ENCODE measurements at places on chromosomes 5 and 9.

- no peak for DNase-seq
Observed at GRCh38 chr5:169511708-169512107, 71.9 kb upstream of the SPDL1 start.

GRCh38 chr5:115351356-115352195 is 55.1 kb upstream of the CCDC112 start:
- DNase-seq, result no peak

DNA sequence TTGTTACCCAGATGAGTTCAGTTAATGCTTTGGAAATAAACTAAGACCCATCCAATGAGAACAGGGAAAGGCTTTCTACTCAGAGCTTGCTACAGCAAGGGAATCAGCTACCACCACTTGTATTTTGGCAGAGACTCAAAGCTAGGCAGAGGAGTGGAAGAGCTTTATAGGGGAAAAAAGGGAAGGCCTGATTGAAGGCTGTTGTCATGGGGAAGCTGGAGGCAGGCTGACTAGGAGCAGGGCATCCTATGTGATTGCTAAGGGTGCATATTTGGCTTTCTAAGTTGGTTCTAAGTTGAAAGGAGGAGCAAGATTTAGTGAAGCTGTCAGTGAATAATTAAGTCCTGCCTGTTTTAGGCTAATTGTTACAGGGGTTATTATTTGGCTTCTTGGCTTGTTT is 115.5 kb downstream of the PTTG1 start:
- DNase-seq, result no peak

- no peak for DNase-seq
Observed at GRCh38 chr5:142053426-142054151, 40.8 kb upstream of the GNPDA1 start.

GRCh38 chr5:175457466-175457865 is 13.5 kb upstream of the DRD1 start:
- no peak for DNase-seq

GRCh38 chr9:132556714-132557113 is 25.7 kb upstream of the BARHL1 start:
- no peak for DNase-seq

GRCh38 chr5:170479484-170479883 is 24.3 kb upstream of the KCNIP1 start:
- DNase-seq, result no peak

GRCh38 chr5:92916036-92916435 is 665.0 kb downstream of the NR2F1-AS1 start:
- DNase-seq, result no peak

- DNase-seq, result no peak
Observed at GRCh38 chr5:87298692-87299362, 31.1 kb downstream of the RASA1 start.

DNA sequence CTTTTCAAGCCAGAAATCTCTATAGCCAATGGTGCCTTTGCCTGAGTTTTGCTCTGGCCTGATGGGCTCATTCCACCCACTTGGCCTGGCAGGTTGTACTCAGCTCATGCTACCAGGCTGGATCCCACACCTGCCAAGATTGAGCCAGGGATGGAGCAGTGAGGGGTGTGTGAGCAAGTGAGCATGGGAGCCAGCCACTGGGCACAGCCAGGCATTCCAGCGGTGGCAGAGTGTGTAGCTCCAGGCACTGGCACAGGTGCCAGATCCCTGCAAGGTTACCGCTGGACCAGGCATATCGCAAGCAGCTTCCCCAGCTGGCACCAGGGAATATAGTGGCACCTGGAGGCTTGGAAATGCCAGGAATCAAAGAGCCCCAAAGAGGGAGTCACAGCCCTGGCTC is 2395.6 kb upstream of the C9orf72 start:
- DNase-seq, result no peak

DNA sequence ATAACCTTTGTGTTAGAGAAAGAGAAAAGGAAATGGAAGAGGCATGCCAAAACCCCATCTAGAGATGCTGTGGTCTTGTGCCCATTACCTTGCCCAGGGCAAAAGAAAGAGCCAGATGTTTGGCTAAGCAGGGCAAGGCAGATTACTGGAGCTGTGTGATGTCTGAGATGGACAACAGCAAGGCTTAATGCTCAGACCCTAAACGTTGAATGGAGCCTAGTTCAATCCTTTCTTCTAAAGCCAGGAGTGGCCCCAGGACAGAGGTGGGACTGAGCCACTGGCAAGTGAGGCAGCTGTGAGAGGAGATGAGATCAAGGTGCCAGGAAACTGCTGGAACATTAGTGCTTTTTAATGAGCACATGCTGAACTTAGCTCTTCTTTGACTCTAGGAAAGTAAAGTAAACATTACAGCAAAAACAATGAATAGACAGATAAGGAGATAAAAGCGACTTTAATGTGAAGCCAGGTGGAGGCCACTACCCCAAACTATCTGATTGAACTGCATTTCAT is 143.0 kb upstream of the EGFLAM start:
- DNase-seq, result no peak

- DNase-seq, result no peak
Observed at GRCh38 chr5:133783481-133783880, 171.1 kb upstream of the FSTL4 start.

- DNase-seq, result no peak
Observed at GRCh38 chr9:77440057-77440456, 208.1 kb downstream of the GNA14 start.

DNA sequence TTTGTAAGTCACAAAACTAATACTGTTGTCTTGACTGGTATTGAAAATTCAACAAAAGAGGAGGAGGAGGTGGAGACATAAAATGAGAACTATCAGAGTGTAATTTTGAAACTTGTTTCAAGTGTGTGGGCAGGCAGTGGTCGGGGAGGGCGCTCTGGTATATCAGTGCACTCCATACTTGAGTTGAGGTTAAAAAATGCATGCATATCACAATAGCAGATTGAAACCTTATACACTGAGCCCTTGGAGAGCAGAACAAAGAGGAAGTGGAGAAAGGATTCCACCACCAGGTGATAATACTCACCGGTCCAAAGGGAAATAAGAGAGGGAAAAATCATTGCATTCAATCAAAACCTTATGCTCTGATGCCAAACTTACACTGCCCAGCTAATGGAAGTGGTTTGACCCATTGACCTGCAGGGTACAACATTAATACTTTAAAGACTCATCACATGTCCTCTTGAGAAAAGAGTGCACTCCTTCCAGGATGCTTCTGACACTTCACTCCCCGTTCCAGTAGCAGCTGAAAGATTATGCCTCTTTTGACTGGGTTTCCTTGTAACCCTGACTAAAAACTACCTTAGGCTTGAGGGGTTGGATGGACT is 79.5 kb upstream of the FAM169A start:
- no peak for DNase-seq

GRCh38 chr5:15574806-15575325 is 74.9 kb downstream of the FBXL7 start:
- no peak for DNase-seq

DNA sequence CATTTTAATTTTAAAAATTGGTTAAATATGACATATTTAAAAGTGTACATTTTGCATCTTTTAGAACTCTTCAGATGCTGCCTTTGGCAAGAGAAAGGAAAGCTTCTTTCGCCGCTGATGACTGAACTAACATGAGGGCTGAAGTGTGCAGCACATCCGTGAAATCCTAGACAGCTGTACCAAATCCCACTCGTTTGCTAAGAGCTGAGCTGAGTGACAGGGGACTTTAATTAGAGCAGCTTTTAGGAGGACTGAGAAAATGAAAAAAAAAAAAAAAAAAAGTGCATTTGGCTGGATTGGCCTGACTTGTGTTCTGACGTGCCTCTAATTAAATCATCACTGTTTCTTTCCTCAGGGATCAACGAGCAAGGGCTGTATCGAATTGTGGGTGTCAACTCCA is 271.3 kb downstream of the ARHGAP26 start:
- DNase-seq, result no peak

DNA sequence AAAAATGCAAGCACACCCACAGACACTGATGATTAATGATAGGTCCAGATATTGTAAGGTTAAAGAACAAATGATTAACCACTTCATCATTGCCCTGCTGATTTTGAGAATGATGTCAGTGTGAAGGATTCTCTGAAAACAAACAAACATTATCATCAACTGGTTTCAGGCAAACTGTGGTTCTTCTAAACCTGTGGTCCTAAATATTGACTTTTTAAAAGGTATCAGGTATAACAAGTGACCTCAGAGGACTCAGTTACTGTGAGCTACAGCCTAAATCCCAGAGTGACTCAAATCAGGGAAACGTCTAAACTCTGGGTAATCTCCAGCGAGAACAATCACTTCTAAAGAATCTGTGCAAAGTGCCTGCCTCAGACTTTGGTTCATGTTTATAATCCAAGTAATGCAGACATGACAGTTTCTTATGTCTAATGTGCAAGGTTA is 172.3 kb upstream of the CDH6 start:
- no peak for DNase-seq

GRCh38 chr5:152546493-152546892 is 141.4 kb upstream of the NMUR2 start:
- DNase-seq, result no peak

DNA sequence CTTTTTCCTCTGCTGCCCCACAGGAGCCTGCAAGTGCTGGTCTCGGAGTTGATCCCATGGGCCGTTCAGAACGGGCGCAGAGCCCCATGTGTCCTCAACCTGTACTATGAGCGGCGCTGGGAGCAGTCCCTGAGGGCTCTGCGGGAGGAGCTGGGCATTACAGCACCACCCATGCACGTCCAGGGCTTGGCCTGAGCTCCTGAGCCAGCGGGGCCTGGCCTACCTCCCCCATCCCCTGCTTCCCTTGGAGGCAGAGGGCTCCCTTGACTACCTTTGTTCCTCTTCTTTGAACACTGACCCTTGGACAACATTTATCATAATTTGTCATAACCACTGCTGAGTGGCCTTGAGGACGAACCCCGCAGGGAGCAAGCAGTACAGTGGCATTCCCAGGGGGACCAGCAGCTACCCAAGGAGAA is 6.9 kb upstream of the SLC27A4 start:
- DNase-seq, result no peak

DNA sequence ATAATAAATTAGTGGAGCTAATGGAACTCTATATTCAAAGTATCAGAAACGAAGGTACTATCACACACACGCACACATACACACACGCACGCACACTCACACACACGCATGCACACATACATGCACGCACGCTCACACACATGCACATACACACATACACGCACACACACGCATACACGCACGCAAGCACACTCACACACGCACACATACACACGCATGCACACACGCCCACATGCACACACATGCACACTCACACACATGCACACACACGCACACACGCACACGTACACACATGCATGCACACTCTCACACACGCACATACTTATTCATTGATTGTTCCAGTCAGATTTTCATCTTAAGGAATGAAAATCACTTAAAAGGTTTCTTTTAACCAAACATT is 69.8 kb upstream of the ICE1 start:
- DNase-seq, result no peak

GRCh38 chr9:2109069-2109650 is 94.0 kb downstream of the SMARCA2 start:
- no peak for DNase-seq

DNA sequence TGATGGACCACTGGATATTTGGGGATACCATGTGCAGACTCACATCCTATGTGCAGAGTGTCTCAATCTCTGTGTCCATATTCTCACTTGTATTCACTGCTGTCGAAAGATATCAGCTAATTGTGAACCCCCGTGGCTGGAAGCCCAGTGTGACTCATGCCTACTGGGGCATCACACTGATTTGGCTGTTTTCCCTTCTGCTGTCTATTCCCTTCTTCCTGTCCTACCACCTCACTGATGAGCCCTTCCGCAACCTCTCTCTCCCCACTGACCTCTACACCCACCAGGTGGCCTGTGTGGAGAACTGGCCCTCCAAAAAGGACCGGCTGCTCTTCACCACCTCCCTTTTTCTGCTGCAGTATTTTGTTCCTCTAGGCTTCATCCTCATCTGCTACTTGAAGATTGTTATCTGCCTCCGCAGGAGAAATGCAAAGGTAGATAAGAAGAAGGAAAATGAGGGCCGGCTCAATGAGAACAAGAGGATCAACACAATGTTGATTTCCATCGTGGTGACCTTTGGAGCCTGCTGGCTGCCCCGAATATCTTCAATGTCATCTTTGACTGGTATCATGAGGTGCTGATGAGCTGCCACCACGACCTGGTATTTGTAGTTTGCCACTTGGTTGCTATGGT is 54.5 kb upstream of the HNRNPA0 start:
- DNase-seq, result no peak

- DNase-seq, result no peak
Observed at GRCh38 chr9:116073826-116074225, 79.8 kb upstream of the PAPPA start.

DNA sequence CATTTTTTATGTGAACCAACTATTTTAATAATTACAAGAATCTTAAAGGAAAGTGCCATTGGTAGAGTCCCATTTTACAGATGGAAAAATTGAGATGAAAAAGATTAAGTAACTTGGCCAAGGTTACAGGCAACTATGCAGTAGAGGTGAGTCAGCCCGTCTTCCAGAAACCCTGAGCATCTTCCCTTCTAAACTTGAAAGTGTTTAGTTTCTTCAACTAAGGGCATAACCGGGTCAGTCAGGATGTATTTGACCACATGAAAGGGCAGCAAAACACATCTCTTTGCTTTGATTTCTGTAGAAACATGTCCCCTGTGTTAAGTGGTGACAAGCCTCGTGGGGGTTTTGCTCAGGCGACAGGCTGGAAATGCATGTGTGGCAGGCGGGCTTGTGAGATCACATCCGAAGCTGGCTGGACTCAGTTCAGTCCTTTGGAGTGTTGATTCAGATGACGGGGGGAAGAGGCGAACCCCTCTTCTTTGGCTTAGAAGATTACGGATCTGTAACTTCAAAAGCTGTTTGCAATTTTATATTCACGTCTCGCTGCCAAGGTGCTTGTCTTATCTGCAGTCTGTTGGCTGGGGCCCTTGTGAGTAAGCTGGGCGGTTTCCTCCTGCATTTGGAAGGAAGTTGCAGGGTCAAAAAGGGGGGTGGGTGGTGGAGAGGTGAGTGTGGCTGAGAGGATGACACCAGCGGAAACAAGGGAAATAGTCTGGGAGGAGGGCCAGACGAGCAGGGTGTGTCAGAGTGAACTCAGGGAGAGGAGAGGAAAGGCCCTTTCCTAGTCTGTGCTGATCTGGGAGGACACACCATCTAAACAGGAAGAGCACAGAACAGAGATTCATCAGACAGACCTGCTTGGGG is 78.9 kb upstream of the RPS23 start:
- peak; percentile 36 for DNase-seq

DNA sequence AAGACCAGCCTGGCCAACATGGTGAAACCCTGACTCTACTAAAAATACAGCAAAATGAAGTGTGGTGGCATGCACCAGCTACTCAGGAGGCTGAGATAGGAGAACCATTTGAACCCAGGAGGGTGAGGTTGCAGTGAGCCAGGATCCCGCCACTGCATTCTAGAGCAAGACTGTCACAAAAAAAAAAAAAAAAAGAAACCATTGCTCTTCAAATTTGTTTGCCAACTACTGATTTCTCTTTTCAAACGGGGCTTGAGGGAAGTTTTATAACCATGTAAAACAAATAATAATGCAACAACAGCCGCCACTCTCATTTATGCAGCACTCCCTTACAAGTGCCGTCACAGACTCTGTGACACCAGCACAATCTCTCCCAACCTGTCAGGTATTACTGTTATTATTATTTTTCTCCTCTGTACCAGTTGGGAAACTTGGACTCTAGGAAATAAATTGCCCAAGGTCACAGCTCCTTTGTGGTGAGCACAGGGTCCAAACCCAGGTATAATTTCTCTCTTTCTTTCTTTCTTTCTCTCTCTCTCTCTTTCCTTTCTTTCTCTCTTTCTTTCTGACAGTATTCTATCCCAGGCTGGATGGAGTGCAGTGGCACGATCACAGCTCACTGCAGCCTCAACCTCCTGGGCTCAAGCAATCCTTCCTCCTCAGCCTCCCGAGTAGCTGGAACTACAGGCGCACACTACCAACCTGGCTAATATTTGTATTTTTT is 25.4 kb downstream of the SERINC5 start:
- no peak for DNase-seq

All from NCI-H2029 (cell line).